ENCODE measurements at places on chromosomes 2 and 18.

- DNase-seq = no peak
Measured at GRCh38 chr2:105571445-105571987, 172.7 kb upstream of the FHL2 start.

GRCh38 chr2:8542381-8543059 lies 139.3 kb upstream of the ID2 start:
- no peak for DNase-seq

DNA sequence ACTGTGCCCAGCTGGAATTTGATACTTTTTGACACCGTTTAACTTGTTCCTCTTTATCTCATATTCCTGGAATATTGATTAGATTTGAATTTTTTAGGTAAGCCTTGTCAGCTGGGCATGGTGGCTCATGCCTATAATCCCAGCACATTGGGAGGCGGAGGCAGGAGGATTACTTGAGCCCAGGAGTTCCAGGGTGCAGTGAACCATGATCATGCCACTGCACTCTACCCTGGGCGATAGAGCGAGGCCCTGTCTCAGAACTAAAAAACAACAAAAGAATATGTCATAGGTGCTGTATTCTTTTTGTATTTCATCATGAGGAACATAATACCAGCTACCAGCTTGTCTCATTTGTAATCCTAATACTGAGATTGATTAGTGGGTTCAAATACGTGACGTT lies 90.3 kb downstream of the ZNF532 start:
- no peak for DNase-seq

- DNase-seq = no peak
Measured at GRCh38 chr2:100320547-100321178, 1.6 kb downstream of the LONRF2 start.

DNA sequence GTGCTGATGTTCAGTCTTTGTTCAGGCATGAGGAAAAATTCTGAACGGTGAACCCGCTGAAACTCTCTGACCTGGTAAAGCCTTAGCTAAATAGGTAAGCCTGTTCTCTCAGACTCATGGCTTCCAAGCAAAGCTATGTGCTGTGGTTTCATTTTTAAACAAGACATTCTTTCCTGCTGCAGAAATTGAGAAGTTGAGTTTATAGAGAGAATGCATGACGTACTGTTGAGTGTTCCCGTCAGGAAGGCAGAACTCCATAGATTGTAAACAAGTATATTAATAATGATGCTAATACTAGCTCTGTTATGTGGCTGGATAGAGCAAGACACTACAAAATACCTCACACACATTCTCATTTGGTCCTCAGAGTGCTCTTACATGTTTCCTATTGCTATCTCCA lies 424.0 kb upstream of the CRIM1 start:
- DNase-seq = no peak

DNA sequence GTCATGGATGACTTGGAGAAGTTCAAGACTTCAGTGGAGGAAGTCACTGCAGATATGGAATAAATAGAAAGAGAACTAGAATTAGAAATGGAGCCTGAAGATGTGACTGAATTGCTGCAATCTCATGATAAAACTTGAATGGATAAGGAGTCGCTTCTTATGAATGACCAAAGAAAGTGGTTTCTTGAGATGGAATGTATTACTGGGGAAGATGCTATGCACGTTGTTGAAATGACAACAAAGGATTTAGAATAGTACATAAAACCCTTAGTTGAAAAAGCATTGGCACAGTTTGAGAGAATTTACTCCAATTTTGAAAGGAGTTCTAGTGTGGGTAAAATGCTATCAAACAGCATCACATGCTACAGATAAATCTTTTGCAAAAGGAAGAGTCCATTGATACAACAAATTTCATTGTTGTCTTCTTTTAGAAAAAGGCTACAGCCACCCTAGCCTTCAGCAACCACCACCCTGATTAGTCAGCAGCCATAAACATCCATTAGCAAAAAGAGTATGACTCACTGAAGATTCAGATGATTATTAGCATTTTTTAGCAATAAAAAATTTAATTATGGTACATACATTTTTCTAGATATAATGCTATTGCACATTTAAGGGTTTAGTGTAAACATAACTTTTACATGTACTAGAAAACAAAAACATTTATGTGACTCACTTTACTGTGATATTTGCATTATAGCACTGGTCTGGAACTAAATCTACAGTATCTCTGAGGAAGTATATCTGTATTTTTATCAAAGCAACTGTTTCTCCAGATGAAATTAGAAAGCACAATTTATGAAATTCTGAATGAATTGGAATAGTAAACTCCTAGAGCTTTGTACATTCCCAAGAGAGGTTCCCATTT lies 110.5 kb upstream of the TACR1 start:
- DNase-seq = peak; percentile 68

- DNase-seq = no peak
Measured at GRCh38 chr2:232024457-232024856, 62.9 kb downstream of the DIS3L2 start.

GRCh38 chr2:75199428-75200011 lies at the start of gene TACR1:
Gene TACR1 (minus strand): TSS chr2:75199520. CDS start chr2:75198934, 586 bp downstream.
- DNase-seq = peak; percentile 73

DNA sequence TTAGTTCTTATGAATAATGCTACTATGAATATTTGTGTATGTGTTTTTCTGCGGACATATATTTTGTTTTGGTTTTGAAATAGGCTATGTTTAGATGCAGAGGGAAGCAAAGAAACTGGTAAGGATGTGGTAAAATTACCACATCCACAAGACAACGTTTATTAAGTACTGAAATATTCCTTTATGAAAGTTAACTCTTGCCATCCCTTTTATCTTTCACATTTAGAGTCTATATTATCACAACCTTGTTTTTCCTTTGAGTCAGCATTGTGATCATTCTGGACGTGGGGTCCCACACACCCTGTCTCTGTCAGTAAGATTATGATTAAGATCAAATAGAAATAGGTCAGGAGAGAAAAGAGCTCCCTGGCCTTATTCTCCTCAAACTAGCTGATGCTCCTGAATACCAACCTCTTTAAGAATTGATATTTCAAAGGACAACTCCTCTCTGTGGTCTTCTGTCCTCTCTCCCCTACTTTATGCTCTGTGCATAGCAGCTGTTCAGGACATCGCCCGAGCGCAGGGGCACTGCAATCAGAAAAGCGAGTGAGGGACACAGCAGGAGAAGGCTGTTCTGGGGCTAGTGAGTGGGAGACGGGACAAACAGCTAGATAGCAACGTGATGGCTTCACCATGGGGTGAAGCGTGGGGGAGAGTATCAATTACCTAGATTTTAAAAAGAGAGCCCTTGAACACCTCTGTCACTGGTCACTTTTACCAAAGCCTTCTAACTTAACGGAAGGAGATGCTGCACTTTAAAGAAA lies 12.2 kb downstream of the METAP1D start:
- DNase-seq = no peak

GRCh38 chr2:197113275-197113711 lies 186.8 kb upstream of the PGAP1 start:
- peak; percentile 31 for DNase-seq

DNA sequence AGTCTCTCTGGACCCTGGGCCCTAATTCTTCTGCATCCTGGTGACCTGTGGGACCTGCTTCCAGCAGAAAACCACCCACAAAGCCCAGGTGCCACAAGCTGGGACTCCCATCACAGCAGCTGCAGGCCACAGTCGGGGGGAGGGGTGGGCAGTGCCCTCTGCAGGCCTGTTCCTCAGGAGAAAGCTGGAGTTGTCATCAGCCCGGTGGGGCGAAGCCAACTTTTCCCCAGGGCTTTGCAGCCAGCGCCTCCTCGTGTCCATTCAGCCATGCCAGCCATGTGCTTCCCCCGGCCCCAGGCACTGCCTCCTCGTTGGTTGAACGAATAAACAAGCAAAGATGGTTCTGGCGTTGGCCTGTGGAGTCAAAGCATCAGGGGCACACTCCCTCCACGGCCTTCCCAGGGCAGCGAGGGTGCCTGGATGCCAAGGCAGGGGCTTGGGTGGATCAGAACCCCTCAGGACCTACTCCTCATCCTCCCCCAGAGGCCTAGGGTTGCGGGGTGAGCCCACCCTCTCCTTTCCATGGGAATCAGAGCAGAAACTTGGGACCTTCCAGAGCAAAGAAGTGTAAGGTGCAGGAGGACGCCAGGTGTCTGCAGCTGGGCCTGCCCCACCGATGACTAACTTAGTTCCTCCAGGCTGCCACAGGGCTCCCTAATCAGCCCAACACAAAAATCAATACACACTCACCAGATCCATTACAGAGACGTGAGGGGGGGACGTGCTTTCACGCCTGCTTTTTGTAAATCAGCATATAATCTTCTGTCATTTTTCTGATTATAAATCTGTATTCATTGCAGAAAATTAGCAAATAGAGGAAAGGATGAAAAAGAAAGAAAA lies 75.7 kb upstream of the RAB6C start:
- no peak for DNase-seq

- peak; percentile 45 for DNase-seq
Measured at GRCh38 chr2:25252291-25253152, 84.1 kb upstream of the POMC start.

DNA sequence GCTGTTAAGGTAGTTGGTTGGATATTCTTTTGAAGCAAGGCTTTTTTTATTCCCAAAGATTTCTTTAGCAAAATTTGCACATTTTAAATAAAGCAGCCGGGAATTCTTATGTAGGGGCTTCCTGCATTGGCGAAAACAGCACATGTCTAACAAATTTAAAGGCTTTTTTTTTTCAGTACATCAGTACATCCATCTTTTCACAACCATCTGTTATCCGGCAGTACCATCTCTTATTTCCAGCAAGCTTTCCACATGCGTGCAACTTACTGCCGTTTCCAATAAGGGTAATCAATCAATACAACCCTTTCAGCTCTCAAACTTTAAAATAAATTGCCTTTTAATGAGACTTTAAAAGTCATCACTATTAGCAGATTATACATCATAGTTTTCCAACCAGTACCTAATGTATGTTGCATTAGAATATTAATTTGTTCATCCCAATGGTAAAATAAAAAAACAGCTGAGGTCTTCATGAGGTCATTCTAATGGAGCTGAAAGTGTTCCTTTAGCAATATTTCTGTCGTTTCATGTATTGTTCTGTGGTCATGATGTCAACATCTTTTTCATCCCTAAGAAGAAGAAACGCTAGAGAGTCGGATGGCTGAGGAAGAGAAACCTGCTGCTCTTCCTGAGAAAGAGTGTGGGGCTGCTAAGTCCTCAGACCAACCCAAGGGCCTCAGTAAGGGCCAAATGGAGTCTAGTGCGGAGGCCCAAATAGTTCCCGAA lies 81.4 kb upstream of the UNC80 start:
- no peak for DNase-seq

- DNase-seq = no peak
Measured at GRCh38 chr18:76859474-76860339, 37.4 kb downstream of the ZNF236 start.

GRCh38 chr2:240989451-240990265 lies 8.8 kb upstream of the SNED1 start:
- DNase-seq = no peak

Measured in EL (cell line).